ENCODE measurements at places on chromosomes 1 and 21. TPM values are rescaled to one million over a fixed set of nuclear protein-coding genes. Genes with fewer than 3 reads are reported as not detected.

TMCO2 gene
- not detected for total RNA-seq

CD1B gene
- total RNA-seq: not detected

LMOD1 gene
- 0.52 TPM for total RNA-seq

COL24A1 gene
- total RNA-seq: 0.33 TPM

MPL gene
- not detected for total RNA-seq

HCRTR1 gene
- total RNA-seq: not detected

MXRA8 gene
- total RNA-seq: 17.6 TPM

OR10Z1 gene
- not detected for total RNA-seq

KLHDC9 gene
- 14.1 TPM for total RNA-seq

CFAP141 gene
- total RNA-seq: not detected

NUAK2 gene
- total RNA-seq: 13.5 TPM

SNAPIN gene
- 40.3 TPM for total RNA-seq

CNIH3 gene
- 4.5 TPM for total RNA-seq

DEDD gene
- 41.0 TPM for total RNA-seq

MSH4 gene
- 0.64 TPM for total RNA-seq

DMBX1 gene
- total RNA-seq: 0.10 TPM

LCE1D gene
- total RNA-seq: not detected

GPR137B gene
- 16.0 TPM for total RNA-seq

HMCN1 gene
- 13.2 TPM for total RNA-seq

RABGGTB gene
- 88.6 TPM for total RNA-seq

TNFSF18 gene
- total RNA-seq: not detected

CFHR2 gene
- not detected for total RNA-seq

TRABD2B gene
- 2.2 TPM for total RNA-seq

IFNLR1 gene
- total RNA-seq: 19.9 TPM

FCRLB gene
- total RNA-seq: 0.82 TPM

ANKRD65 gene
- 11.1 TPM for total RNA-seq
